NCI-H187 (cell line): ENCODE measurements at places on chromosomes 3 and 15.

DNA sequence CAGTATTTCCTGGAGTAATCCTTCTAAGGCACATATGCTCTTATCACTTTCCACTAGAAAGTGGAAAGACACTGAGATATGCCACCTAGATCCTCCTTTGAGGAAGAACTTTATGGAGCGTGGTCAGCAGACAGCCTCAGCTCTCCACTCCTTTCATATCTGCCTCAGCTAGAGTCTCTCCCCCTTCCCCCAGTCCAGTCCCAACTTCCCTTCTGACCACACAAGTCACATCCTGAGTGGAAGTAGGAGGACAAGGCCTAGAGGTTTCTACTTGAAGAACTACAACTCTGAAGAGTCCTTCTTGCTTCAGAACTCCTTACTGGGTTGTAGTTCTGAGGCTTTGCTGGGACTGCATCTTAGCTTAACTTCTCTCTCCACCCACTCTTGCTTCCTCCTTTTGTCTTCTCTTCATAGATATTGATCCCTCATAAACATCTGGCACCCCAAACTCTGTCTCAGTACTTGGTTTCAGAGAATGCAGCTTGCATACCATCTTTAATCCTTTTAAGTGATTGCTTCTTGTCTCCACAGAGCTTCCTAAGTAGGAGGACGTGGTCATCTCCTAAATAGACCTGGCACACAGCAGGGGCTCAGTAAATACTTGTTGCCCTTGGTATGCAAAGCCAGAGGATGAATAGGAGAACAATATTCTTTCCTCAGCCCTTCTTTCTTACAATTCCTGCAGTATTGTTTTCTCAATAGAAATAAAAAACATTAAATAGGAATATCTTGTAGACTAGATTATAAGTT lies 109.6 kb downstream of the OXSM start:
- DNase-seq: no peak

- DNase-seq: no peak
These were observed 152.6 kb downstream of the DPH6 start for GRCh38 chr15:35393398-35393797.

DNA sequence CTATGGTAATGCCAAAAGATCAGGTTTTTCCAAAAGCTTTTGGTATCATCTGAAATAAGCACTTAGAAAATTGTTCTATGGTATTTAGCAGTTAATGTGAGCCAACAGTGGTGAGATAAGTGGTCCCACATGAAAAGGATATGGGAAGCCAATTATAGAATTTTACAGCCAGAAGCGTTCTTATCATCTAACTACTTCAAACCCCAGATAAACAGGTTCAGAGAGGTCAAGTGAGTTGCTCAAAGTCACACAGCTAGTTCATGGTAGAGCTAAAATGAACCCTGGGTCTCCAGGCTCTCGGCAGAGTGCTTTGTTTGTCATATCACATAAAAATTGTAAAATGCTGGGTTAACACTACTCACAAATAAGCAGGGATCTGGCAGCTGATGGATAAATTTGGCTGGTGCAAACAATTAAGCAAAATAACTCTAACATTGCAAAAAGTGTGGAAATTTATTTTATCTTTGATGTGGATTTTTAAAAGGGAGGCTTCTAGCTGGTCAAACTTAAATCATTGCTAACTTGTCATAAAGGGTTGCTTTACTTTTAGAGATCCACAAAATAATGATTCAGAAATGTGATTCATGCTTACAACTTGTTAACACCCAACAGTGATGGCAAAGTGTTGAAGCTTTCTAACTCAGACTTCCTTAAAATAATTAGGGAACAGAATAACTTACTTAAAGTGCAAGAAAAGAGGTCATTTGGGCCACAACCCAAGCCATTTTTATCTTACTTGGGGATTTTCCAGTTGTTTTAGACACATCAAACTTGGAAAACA lies 202.8 kb upstream of the TBC1D5 start:
- DNase-seq: no peak

GRCh38 chr3:102163039-102163817 lies 271.6 kb upstream of the ZPLD1 start:
- DNase-seq: no peak

- peak; percentile 47 for DNase-seq
These were observed 709 bp downstream of the SCAMP5 start for GRCh38 chr15:74995779-74996765.
